HFFc6 (cell line): ENCODE measurements at places on chromosomes 5 and 9.
A peak's percentile ranks its signal among the peaks of the same experiment; 100 is the strongest.

DNA sequence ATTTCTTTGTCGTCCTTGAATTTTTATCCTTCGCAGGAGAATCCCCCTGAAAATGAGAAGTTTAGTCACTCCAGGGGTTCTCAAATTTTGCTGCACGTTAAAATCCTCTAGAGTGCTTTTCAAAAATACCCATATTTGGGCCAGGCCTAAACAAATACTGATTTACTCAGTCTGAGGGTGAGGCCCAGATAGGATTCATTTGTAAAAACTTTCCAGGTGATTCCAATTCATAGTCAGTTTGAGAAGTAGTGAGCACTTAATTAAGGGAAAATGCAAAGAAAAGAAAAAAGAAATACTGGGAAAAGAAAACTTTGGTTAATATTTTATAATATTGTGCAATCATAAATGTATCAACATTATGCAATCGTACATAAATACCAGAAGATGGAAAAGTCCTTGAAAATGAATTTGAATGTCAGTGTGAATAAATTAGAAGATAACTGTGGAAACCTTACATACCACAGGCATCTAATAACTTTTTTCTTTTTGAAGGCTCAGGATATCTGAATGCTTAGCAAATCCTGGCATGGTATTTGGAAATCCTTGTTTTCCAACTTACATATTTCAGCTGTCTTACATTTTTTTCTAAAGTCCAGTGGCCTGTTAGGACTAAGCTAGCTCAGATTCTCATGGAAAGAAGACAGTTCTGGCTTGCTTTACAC is 116.5 kb upstream of the DAPK1 start:
- DNase-seq: peak; percentile 60

- DNase-seq: no peak
These were observed 153.1 kb downstream of the HSD17B3 start for GRCh38 chr9:96148634-96149532.

DNA sequence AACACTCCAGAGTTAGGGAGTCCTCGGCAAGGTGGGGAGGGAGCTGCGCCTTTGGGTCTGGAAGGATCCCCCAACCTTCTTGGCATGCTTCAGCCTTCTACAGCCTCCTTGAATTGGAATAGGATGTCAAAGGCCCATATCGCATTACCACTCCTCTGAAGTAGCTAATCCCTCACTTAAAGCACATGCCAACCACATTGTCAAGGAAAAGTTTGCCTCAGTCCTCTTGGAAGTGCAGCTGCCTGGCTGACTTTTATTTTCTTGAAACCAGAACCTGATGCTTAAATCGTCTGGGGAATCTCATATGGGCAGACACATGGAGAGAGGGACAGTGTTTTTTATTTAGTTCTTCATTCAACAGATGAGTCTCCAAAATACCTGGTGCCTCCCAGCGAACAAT is 14.5 kb downstream of the CXCL14 start:
- no peak for DNase-seq

DNA sequence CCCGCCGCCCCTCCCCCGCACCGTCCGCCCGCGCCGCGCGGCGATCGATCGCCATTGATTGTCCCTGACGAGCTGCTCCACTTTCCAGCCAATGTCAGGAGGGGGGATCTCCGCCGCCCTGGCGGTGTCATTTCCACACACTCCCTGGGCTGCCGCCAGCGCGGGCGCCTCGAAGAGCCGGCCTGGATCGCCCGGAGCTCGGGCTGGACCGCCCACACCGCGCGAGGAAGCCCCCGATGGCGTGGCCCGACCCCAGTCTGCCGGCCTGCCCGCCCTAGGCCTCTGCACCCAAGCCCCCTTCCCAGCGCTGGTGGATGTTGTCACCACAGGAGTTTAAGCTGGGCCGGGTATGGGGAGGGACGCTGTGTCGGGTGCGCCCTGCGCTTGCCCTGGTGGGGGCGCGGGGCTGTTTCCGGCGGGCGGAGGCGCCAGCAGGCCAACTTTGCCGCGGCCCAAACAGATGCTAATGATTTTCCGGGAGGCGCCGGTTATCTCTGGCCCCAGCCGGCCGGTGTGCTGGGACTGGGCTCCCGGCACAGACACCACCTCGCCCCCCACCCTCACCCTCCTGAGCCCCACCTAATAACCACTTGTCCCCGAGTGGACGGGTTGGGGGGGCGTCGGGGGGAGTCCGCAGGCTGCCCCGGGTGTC is 10.6 kb upstream of the CXXC5 start:
- peak; percentile 67 for DNase-seq
